ENCODE measurements at places on chromosomes 5 and 9.

DNA sequence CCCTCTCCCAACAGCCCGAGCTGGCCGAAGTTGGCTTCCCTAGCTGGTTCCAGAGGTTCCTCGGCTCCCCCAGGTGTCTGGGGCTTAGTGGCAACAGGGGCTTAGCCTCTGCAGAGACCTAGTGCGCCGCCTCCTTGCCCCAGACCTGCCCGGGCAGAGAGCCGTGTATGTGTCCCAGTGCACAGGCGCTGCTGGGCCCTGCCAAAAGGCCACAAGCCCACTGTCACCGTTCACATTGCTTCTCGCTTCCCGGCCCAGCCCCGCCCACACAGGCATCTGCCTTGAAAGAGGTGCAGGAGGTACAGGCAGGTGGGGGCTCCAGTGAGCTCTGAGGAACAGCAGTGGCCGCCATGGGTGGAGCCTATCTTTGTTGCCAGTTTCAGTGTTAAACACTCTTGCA is 2.5 kb upstream of the CACFD1 start:
- no peak for DNase-seq

GRCh38 chr9:131020388-131020787 is 11.4 kb downstream of the LAMC3 start:
- no peak for DNase-seq

DNA sequence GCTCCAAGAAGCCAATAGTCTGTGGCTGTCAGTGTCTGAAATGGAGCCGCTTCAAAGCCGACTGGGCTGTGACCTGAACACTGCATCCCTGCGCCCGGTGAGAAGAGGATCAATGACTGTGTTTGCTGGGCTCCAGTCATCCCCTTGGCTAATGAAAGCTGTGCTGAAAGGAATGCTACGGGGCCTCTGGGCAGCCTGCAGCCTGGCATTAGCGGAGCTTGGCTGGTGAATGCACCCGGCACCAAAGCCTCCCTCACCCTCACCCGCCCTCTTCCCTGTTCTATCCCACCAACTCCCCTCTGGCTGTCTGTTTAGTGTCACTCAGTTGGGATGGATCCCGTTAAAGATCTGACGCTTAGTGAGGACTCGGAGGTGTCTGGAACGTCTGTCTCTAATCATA is 355.3 kb downstream of the BNC2 start:
- DNase-seq = no peak

DNA sequence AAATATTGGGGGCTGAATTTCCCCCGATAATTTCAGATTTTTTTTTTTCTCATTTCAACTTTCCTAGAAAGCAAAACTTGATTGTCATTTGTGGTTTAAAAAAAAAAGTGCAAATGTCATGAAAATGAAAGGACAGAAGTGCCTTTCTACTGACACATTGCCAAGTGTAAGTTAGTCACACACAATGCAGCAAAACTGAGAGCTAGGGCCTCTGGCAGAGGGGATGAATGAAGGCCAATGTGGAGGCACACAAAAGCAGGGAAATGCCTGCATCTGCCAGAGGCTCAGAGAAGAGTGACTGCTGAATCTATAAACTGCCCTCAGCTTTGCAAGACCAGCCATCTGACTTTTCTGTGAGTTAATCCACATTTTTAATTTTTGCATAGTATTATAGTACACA is 6.8 kb upstream of the IFNA5 start:
- DNase-seq = no peak

- no peak for DNase-seq
Measured at GRCh38 chr5:174323878-174324281, 278.4 kb downstream of the NSG2 start.

DNA sequence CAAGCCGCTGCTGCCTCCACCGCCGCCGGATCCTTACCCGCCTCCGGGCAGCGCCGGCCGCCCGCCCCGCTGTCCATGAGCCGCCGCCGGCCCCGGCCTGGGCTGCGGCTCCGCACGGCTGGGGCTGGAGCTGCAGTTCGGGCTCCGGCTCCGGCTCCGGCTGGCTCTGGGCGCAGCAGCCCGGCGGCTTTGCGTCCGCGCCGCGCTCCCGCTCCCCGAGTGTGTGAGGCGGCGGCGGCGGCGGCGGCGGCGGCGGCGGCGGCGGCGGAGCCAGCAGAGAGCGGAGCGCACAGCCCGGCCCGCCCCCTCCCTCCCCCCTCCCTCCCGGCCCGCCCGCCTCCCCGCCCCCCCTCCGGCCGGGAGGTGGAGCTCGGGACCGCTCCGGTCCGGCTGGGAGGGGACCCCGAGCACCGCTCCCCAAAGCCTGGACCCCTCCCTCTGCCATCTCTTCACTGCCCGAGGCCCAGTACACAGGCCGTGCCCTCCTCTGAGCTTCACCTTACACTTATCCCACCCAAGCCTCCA is at the start of gene PCDH1:
TSS of gene PCDH1 (minus strand) at position 225 of the 525 bp plus-strand sequence. CDS start at position 77, 148 bp downstream.
- peak; percentile 22 for DNase-seq

GRCh38 chr5:50667023-50667652 is 701 bp downstream of the PARP8 start:
- DNase-seq = no peak
